ENCODE measurements at places on chromosomes 11 and 22.

- DNase-seq: no peak
Observed at GRCh38 chr11:102419181-102419580, 33.4 kb downstream of the TMEM123 start.

DNA sequence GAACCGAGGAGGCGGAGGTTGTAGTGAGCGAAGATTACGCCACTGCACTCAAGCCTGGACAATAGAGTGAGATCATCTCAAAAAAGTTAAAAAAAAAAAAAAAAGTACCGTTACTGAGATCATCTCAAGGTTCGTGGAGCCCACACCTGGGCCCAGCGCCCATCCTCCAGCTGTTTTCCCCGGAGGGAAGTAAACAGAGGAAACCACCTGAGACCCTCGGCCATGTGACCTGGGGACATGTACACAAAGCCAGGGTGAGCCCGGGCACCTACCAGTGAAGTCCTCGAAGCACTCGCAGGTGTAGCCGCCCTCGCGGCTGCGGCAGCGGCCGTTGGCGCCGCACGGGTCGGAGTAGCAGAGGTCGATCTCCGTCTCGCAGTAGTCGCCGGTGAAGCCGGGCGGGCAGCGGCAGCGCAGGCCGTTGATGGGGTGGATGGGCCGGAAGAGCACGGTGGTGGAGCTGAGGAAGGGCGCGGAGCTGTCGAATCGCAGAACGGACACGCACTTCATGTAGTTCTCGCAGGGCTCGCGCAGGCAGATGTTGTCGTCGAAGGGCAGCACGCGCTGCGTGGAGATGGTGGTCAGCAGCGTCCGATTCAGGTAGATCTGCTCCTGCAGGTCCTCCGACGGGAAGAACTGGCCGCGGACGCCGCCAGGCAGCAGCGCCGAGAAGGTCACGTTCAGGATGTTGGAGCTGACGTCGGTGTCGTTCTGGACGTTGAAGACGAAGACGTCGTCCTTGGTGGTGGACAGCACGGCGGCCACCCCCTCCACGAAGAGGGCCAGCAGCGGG is 73.8 kb downstream of the CELSR1 start:
- DNase-seq: no peak

GRCh38 chr11:45995342-45995734 is 72.9 kb downstream of the LARGE2 start:
- no peak for DNase-seq

- DNase-seq: no peak
Observed at GRCh38 chr11:108093128-108093904, 28.1 kb upstream of the ACAT1 start.

DNA sequence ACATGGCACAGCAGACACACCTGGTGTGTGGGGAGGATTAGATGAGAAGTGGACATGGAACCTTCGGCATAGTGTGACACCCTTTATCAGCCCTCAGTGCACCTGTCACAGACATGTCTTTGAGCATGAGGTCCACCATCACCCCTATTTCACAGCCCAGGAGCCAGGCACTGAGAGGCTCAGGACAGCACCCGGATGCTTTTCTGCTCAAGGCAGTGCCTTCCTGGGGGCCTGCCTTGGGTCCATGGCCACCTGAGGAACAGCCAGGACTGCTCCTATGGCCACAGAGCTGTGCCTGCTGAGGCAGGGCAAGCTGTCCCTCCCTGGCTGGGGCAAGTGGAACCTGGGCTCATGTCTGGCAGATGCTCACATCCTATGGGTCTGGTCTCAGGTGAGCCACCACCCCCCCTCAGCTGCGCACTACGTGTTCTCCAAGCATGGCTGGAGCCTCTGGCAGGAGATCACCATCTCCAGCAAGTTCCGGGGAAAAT is 75.8 kb downstream of the MORC2 start:
- DNase-seq: no peak

- peak; percentile 24 for DNase-seq
Observed at GRCh38 chr11:63961608-63962412, 12.6 kb upstream of the COX8A start.

- DNase-seq: no peak
Observed at GRCh38 chr11:111045874-111046273, 199.7 kb upstream of the POU2AF2 start.

DNA sequence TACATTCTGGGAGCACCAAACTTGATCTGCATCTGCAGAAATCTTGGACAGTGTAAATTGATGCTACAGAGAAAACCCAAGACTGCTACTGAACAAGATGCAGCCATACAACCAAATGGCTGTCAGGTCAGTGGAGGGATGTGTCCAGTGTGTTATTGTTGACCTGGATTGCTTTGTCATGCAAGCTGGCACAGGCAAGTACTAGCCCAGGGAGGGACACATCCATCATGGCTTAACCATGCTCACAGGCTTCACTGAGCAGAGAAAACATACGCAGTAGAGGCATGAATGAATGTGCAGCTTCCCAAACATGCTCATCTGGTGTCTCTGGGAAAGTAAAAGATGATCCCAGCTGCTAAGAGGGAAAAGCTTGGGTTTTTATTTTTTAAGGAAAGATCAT is 93.6 kb downstream of the MTNR1B start:
- DNase-seq: no peak

DNA sequence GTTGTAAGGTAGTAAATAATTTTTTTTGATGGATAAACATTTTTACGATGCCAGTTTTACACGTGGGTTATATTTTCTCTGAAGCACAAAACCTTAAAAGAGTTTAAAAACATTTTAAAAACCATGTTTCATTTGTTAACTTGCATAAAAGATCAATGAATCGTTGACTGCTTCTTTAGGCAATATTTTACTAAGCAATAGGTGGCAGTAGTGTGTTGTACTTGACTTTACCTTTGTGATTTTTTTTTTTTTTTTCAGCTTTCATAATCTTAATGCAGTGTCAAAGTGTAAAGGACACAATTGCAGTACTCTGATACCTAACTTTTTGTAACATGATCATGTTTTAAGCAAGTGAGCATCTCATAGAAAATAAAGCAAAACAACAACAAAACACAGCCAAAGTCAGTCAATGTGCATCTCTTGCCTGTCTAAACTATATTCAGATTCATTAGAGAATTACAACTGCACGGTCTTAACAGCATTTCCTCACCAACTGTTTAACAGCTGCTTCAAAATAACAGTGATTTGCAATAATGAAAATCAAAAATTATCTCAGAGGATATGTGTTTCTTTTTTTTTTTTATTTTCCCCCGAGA is 27.7 kb downstream of the DNAJC24 start:
- no peak for DNase-seq

GRCh38 chr22:49975543-49976389 is 15.2 kb downstream of the PIM3 start:
- DNase-seq: peak; percentile 82

DNA sequence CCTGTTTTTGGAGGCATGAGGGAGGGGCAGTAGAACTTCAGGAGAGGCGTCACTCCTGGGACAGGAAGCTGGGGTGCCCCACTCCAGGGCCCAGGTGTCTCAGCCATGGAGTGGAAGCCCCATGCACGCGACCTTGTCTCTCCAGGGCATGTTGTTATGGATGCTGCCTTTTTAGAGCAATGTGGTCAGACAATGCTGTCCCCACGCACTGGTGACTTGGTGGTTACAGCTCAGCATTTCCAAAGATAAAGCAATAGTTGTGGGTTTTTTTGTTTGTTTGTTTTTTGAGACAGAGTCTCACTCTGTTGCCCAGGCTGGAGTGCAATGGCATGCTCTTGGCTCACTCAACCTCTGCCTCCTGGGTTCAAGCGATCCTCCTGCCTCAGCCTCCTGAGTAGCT is 22.3 kb downstream of the EIF4G2 start:
- no peak for DNase-seq

- no peak for DNase-seq
Observed at GRCh38 chr22:29171721-29172120, 34.0 kb upstream of the EMID1 start.

DNA sequence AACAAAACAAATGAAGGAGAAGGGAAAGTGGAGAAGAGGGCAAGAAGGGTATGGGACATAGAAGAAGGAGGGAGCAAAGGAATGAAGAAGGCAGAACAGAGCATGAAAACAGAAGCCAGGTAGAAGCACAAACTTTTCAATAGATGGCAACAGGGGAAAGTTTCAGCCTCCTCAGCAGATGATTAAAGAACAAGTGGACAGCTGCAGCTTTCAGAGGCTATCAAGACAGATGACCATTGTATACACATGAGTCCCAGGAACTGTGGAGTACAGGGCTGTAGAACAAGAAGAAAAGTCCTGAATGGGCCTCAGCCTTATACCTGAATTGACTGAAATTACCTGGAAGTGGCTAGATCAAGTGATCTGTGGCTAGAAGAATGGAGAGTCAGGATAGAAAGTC is 62.0 kb upstream of the FIBIN start:
- DNase-seq: no peak

GRCh38 chr11:60858731-60859464 is 3.1 kb upstream of the PTGDR2 start:
- no peak for DNase-seq

- no peak for DNase-seq
Observed at GRCh38 chr11:593347-593746, 17.1 kb downstream of the PHRF1 start.

DNA sequence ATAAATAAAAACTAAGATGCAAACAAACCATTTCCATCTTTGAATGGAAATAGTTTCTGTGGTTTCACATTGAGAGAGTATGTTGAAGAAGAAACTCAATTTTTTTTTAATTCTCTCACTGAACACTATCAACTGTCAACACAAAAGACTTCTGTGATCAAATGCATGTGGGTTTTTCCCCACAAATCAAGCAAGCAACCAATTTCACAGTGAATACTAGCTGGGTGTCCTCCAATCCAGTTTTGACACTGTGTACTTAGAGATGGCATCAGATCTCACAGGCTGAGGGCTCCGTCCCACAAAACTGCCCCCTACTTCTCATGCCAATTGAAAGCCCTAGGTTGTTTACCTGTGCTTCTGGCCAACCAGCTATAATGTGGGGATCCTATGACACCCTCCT is 34.5 kb downstream of the CTSC start:
- no peak for DNase-seq

DNA sequence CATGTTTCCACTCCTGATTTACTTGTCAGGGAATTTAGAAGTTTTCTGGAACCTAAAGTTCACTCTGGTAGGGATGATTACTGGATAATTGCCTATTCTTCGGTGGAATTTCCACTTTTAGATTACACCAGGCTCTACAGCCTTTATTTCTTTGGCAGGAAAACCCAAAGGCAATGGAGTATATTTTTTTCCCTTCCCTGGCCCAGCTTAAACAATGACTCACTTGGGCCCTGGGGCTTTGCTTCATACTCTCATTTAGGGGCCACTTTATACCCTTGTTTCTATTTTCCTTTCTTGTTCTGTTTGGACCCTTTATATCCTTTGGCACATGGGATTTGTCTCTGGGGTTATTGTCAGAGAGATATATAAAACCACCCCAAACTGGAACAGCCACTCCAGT is 114.7 kb downstream of the CSTPP1 start:
- DNase-seq: no peak

- no peak for DNase-seq
Observed at GRCh38 chr11:120974965-120975364, 48.9 kb upstream of the TBCEL start.

DNA sequence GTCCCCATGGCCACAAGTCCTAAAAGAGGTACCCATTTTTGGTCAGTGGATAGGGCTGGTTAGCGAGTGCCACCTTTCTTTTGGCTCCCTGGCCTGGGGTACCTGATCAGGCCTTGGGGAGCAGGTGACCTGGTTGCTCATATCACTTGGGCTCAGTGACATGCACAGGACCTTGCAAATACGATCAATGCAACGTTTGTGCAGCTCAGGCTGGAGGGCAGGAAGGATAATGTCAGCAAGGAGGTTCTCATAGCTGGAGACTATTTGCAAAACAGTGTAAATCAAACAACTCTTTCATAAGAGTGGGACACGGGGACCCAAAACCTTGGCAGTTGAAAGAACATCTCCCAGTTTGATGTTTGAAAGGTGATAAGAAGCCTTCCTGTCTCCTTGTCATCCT is 127.4 kb upstream of the CADM1 start:
- no peak for DNase-seq

- DNase-seq: no peak
Observed at GRCh38 chr11:117738246-117738957, 58.6 kb downstream of the DSCAML1 start.

- DNase-seq: no peak
Observed at GRCh38 chr11:73188301-73188700, 29.8 kb upstream of the P2RY2 start.

DNA sequence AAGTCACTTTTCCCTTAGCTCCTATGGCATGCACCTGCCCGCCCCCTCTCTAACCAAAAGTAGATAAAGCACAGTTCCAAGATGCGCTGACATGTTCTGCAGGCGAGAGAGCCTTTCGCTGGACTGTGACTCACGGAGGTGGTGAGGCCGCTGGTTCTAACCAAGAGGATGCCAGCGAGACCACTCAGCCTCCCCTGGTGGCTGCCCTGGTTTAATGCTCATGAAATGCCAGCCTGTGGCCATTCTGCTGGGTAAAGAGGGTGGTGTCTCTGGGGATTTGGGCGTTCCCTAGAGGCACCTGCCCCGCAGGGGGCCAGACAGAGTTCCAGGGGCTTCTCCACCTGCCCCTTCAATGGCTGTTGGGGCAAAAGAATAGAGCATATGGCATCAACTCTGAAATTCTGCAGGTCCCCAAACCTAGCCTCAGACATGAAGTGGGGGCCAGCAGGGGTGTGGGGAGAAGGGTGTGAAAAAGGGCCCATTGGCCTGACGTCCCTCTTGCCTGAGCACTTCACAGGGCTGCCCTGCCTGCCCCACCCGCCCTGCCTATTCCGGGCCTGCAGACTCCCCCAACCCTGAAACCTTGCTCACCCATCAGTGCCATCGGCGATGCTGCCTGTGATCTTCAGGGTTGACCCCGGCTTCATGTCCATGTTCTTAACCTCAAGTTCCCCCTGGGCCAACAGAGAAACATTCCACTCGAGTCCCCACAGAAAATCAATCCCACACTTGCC is 8.5 kb downstream of the LGALS2 start:
- no peak for DNase-seq

GRCh38 chr22:28051787-28052356 is 132.8 kb upstream of the PITPNB start:
- DNase-seq: peak; percentile 65

- no peak for DNase-seq
Observed at GRCh38 chr11:123480290-123480815, 50.3 kb downstream of the GRAMD1B start.

- DNase-seq: peak; percentile 30
Observed at GRCh38 chr11:62393061-62393611, 25.7 kb upstream of the SCGB1A1 start.

DNA sequence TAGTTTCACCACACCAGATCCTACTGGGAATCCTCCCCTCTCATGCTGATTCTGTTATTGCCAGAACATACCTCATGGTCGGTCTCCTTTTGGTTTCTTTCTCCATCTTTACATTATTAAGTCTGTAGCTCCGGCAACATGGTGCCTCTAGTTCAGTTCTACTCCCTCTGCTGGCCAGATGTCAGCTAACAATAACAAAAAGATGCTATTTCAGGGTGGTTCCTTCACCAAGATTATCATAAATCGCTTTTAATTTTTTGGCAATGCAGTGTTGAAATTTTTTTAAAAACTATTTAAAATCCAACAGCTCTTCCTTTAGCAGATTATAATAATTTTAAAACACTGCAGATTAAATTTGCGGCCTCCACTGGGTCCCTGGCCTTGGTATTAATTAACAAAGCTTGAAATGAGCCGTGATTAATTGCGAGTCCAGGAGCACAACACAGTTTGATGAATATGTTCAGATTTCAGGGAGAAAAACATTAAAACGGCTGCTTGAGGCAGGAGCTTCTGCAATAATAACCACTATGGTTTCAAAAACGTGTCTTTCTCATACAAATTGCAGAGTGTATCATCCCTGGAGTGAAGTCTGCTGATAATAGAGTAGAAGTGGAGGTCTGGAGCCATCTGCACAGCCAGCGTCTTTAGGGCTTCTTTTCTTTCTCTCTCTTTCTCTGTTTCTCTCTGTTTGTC is 492.9 kb upstream of the KIRREL3 start:
- DNase-seq: no peak

GRCh38 chr11:72955466-72955865 is 141.3 kb downstream of the ATG16L2 start:
- no peak for DNase-seq
